ENCODE measurements at places on chromosomes 5 and 9.

DNA sequence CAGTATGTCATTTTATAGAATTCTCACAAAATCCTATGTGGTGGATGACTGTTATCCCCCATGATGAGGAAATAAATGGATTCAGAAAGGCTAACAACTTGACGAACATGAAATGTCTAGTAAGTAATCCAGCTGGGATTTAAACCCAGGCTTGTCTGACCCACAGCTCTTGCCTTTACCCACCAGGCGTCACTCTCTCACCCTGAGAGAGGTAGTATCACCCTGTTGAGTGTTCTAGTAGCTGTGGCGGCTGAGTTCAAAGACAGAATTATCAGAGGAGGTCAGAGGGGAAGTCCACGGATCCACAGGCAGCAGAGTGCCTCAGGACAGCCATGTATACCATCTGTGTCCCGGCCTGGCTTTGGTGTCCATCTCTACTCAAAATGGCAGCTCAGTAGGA is 113.8 kb downstream of the ZNF462 start:
- DNase-seq = no peak

- no peak for DNase-seq
Observed at GRCh38 chr9:120921661-120922181, 4.9 kb downstream of the TRAF1 start.

- DNase-seq = no peak
Observed at GRCh38 chr9:132717326-132717945, 47.2 kb downstream of the GTF3C4 start.

DNA sequence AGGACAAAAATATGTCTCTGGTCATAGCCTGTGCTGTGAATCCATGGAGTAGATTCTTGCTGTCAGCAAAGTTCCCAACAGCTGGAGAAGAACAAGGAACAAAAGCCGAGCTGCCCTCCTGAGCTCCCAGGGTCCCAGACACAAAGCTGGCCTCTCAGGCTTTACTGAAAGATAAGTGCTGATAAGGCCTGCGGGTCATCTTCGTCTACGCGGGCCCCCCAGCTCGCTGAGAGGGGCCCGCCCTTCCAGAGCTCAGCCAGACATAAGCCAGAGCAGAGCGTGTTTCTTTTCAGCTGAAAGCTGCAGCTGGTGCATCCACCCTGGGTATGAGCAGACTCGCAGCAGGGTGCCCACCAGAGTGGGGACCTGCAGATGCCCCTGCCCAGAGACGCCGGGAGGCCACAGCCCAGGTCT is 84.7 kb downstream of the HSD17B3 start:
- DNase-seq = no peak

Data from NCI-H1105 (cell line).